Fibroblast of skin of right quadriceps (primary cell): ENCODE measurements at places on chromosomes 11 and 22.
A peak's percentile ranks its signal among the peaks of the same experiment; 100 is the strongest.

DNA sequence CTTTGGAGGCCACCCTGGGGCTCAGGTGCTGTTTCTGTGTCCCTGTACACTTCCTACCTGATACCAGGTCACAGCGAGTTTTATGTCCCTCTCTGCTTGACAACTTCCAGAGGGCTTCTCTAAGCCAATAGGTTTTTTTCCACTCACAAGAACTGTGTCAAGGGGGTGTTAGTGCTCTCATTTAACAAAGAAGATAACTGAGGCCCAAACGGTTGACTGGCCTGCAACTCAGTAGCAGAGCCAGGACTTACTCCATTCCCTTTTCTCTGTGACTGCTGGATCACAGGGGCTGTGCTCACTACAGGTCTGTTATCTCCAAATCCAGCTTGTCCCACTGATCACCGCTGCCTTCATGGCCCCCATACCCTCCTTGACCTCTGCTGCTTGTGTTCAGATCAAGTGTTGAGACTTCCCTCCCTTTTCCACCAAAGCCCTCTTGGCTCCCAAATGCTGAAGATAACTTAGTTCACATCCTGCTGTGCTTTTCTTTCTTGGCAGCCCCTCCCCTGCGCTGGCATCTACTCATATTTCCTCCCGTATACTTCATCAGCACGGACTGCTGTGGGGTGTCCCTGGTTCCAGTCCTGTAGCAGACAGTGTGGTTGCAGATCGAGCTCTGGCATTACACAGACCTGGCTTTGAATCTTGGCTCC is 41.3 kb downstream of the POU2F3 start:
- DNase-seq, result no peak

- DNase-seq, result no peak
Measured at GRCh38 chr22:50153056-50153755, 17.3 kb upstream of the PANX2 start.

GRCh38 chr22:30445438-30446145 is 20.0 kb downstream of the MTFP1 start:
- DNase-seq, result no peak

- DNase-seq, result no peak
Measured at GRCh38 chr11:74085542-74085892, 76.6 kb upstream of the UCP3 start.

DNA sequence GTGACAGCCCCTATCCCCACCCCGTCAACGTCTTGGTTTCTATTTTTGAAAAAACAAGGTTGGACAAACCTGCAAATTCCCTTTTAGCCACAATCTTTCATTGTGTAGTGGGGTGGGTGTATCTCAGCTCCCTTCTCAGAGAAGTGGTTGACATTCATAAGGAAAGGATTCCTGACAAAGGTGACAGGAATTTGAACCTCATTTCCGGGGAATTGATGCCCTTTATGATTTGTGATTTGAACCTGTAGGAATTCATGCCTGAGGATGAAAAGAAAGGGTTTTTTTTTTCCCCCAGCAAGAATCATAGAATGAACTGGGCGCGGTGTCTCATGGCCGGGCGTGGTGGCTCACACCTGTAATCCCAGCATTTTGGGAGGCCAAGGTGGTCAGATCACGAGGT is 14.5 kb downstream of the YPEL4 start:
- DNase-seq, result no peak

GRCh38 chr22:46779651-46780050 is 17.2 kb downstream of the TBC1D22A start:
- no peak for DNase-seq

DNA sequence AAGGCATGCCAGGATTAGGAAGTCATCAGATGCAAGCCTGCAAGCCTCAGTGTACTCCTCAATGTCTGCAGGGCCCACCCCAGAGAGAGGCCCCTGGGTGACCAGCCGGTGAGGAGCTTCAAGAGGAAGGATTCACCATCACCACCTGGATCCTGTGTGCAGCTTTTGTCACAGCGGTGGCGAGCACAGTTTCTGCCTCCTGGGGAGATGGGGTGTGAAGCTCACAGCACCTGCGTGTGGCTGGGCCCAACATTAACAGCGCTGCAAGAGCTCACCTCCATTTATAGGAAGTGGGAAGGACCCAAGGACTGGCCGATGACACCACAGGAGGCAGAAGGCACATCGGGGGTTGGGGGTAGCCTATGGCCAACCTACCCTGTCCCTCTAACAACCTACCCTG is 235.3 kb downstream of the CTTN start:
- DNase-seq, result no peak

GRCh38 chr22:46122511-46122971 is 27.8 kb upstream of the PPARA start:
- DNase-seq, result peak; percentile 58

DNA sequence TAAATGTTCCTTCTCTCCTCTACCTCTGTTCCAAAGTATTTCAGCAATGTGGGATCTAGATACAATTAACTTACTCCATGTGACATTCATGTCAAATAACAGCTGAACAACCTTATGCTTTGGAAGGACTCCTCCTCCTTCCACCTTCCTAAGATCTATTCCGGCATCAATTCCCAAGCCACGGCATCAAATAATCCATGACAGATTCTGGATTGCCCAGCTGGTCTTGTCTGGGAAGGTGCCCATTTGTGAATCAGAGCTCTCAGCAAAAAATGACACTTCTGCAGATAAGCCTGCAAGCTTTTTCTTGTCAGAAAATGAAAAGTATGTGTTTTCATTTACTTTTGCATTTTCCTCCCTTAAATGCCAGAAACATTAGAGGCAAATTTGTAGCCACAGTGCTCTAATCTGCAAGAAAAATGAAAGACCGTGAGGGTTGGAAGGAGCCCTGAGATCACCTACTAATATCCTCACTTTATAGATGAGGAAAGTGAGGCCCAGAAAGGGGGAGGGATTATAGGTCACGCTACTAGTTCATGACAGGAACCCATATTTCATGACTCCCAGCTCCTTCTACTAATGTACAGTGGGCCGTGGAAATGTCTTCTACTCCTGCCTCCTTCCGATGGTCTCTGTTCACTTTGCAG is 124.0 kb downstream of the ME3 start:
- peak; percentile 35 for DNase-seq

- peak; percentile 20 for DNase-seq
Measured at GRCh38 chr11:99020352-99021225, at the start of gene CNTN5. TSS of gene CNTN5 (plus strand) at chr11:99020949.

GRCh38 chr22:31715147-31715778 is 34.7 kb downstream of the PRR14L start:
- DNase-seq, result no peak

DNA sequence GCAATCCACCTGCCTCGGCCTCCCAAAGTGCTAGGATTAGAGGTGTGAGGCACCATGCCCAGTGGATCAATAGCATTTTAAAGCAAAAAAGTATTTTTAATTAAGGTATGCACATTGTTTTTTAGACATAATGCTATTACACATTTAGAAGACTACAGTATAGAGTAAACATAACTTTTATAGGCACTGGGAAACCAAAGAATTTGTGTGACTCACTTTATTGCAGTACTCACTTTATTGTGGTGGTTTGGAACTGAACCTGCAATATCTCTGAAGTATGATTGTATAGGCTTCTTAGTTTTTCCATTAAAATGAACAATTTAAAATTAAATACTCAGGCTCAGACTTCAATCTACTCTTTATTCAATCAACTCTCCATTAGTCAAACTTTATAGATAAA is 17.5 kb upstream of the CD3E start:
- peak; percentile 41 for DNase-seq

DNA sequence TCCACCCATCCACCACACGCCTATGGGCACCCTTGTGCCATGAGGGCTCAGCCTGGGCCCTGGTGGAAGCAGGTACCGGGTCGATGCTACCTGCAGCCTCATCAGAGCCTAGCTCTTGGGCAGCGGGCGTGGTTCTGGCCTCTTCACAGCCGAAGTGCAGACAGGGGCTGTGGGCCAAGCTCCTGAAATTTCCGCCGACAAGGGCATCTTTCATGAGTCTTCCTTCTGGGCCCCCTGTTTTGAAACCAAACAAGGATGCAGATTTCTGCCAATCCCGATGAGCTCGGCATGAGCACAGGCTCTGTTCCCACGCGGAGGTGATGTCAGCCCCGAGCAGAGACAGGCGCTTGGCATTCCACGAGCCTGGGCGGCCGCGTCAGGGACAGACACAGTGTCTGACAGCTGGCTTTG is 22.6 kb upstream of the MGAT3 start:
- DNase-seq, result no peak

GRCh38 chr22:36154423-36154945 is 6.1 kb downstream of the APOL3 start:
- no peak for DNase-seq

DNA sequence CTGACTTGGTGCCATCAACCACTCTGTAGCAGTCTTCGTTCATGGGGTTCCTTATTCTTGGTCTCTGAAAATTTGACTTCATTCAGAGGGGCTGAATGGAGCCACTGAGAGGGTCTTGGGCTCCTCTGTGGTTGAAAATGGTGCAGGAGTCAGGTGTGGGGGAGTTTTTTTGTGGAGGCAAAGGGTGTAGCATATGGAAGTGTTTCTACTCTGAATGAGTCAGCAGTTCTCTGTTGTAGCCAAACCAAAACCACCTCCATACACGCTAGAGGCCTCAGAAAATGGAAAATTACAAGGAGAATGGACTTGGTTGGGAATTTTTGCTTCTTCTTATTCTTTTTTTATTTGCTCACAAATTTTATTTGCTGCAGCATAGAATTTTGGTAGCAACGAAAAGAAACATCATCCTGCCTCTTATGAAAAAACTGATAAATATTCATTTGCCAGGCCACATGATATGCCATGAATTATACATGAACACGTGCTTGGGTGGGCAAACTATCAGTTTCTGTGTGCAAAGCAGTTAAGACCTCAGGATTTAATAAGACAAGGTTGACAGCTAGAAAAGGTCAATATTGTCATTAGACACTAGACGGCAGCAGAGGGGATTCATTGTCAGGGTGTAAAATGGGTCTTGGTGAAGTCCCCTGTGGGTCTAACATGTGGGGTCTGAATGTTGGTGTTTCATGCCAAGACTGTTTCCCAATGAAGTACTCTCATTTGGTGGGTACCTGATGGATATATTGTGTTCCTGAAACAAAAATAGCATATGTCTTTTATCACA is 111.7 kb downstream of the MYO18B start:
- no peak for DNase-seq

- peak; percentile 77 for DNase-seq
Measured at GRCh38 chr22:27378311-27378800, 423.2 kb downstream of the MN1 start.

DNA sequence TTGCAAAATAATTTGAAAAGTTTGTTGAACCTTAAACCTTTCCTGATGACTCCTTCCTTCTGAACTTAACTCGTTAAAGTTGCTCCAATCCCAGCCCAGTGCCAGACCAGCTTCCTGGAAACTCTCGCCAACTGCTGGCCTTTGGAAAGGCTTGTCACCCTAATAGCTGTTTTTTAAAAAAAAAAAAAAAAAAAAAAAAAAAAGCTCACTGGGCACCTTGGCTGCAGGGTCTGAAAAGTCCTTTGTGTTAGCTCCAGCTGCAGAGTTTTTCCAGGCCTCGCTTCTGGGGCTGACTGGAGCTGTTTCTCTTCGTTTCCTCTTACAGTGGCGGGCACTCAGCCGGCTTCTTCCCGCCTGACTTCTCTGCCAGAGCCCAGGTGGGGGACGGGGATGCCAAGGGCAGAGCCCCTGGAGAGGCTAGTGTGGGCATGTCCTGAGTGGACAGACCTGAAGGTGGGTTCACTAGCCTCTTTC is 25.1 kb downstream of the KCNQ1OT1 start:
- DNase-seq, result no peak

GRCh38 chr11:118699506-118700220 is 20.2 kb upstream of the TREH start:
- no peak for DNase-seq

- peak; percentile 11 for DNase-seq
Measured at GRCh38 chr22:43375951-43376455, 32.8 kb upstream of the SCUBE1 start.

GRCh38 chr11:59810189-59810910 is at the start of gene MRPL16:
TSS of gene MRPL16 (minus strand) at chr11:59810778. CDS start at chr11:59810658, 120 bp downstream.
- peak; percentile 88 for DNase-seq

- DNase-seq, result peak; percentile 27
Measured at GRCh38 chr11:130213143-130213978, 53.8 kb downstream of the ST14 start.

- DNase-seq, result no peak
Measured at GRCh38 chr11:17591293-17591692, 44.2 kb downstream of the OTOG start.

- peak; percentile 17 for DNase-seq
Measured at GRCh38 chr22:38981005-38981991, 849 bp upstream of the APOBEC3B start.

DNA sequence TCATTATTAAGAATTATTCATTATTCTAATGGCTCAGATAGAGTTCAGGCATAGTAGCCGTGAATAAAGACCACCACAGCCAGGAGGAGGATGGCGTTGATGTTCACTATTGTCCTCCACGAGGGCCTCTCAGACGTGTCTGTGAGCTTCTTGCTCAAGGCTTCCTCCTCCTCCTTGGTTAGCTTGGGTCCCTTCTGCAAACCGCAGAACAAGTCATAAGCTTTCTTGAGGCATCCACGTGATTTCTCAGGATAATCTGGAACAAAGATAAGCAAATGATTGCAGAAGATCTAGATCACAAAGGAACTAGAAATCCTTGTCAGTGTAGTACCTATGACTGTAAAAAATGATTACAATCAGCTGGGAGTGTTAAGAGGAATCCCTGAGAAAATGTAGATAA is 13.6 kb upstream of the RFPL2 start:
- DNase-seq, result no peak

- DNase-seq, result peak; percentile 51
Measured at GRCh38 chr11:74142624-74143023, 28.2 kb downstream of the C2CD3 start.

- DNase-seq, result no peak
Measured at GRCh38 chr11:128704517-128704916, 10.6 kb downstream of the FLI1 start.

GRCh38 chr11:355581-356458 is 13.5 kb upstream of the B4GALNT4 start:
- peak; percentile 98 for DNase-seq

GRCh38 chr22:19889951-19890350 is 35.3 kb upstream of the GNB1L start:
- DNase-seq, result no peak

- DNase-seq, result no peak
Measured at GRCh38 chr11:114265122-114265878, 30.9 kb upstream of the NNMT start.

- no peak for DNase-seq
Measured at GRCh38 chr11:46894506-46894905, 23.8 kb downstream of the LRP4 start.

- no peak for DNase-seq
Measured at GRCh38 chr22:35422936-35423335, 23.0 kb downstream of the MCM5 start.

DNA sequence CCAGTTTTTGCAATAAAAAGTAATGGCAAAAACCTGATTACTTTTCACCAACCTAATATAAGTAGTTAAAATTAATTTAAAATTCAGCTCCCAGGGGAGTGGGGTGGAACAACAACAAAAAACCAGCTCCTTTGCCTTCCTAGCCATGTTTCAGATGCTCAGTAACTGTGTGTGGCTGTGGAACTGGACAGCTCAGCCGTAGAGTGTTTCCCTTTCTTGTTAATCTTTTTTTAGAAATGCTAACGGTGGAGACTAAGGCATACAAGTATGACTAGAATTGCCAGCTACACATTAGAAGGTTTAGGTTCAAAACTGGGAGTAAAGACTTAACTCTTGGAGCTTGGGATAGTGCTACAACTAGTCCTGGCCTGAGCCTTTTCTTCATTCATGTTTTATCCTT is 45.0 kb downstream of the PPP6R3 start:
- peak; percentile 14 for DNase-seq

- peak; percentile 95 for DNase-seq
Measured at GRCh38 chr22:28798810-28799605, 1.4 kb downstream of the XBP1 start.
